ENCODE measurements at places on chromosomes 16 and 17. TPM values are rescaled to one million over a fixed set of nuclear protein-coding genes. Genes with fewer than 3 reads are reported as not detected.

The ZNF267 gene
- total RNA-seq: 5.2 TPM

The C16orf89 gene
- total RNA-seq: 0.17 TPM

The CARD14 gene
- total RNA-seq: under 0.01 TPM

The GPR139 gene
- total RNA-seq: not detected

The DOK4 gene
- total RNA-seq: 18.2 TPM

The LCAT gene
- 10.1 TPM for total RNA-seq

The BLMH gene
- total RNA-seq: 22.7 TPM

The TNFSF13 gene
- 1.2 TPM for total RNA-seq

The KRT10 gene
- 18.7 TPM for total RNA-seq

The CCDC92B gene
- total RNA-seq: not detected

The CD19 gene
- not detected for total RNA-seq

The MYADML2 gene
- total RNA-seq: not detected

The SSTR5 gene
- total RNA-seq: not detected

The PLA2G10 gene
- not detected for total RNA-seq

The KRTAP4-3 gene
- not detected for total RNA-seq

The AURKB gene
- total RNA-seq: 89.8 TPM

The C17orf50 gene
- total RNA-seq: not detected

The PMFBP1 gene
- total RNA-seq: 0.17 TPM

The DNAAF1 gene
- total RNA-seq: not detected

The RASD1 gene
- 0.84 TPM for total RNA-seq

The MYH3 gene
- 0.15 TPM for total RNA-seq

The HBM gene
- total RNA-seq: not detected

The SARM1 gene
- total RNA-seq: 5.2 TPM

The DPEP3 gene
- total RNA-seq: not detected

The RAMP2 gene
- 1.5 TPM for total RNA-seq

The AOC2 gene
- 0.34 TPM for total RNA-seq

The GAST gene
- total RNA-seq: not detected

The VAT1L gene
- total RNA-seq: 7.6 TPM

The CAMKK1 gene
- 3.5 TPM for total RNA-seq

The MMP28 gene
- total RNA-seq: 2.2 TPM

The UNC13D gene
- total RNA-seq: 1.5 TPM

The GRB7 gene
- total RNA-seq: 0.84 TPM

The SLC38A8 gene
- not detected for total RNA-seq

The TSPAN10 gene
- total RNA-seq: 0.59 TPM

The GH1 gene
- not detected for total RNA-seq

The GPS1 gene
- 180 TPM for total RNA-seq

The TMED6 gene
- total RNA-seq: not detected

The TTLL6 gene
- total RNA-seq: not detected

The TEKT1 gene
- not detected for total RNA-seq

The KRTAP9-4 gene
- not detected for total RNA-seq

The P2RX5 gene
- 1.0 TPM for total RNA-seq

The EXOSC6 gene
- 17.8 TPM for total RNA-seq

The SOX8 gene
- 0.15 TPM for total RNA-seq

The KRT24 gene
- not detected for total RNA-seq

The PHOSPHO1 gene
- 1.3 TPM for total RNA-seq

Measured in bronchus fibroblast of lung (primary cell).